ENCODE measurements at places on chromosomes 13 and 19.

GRCh38 chr19:3936506-3937442, 3.9 kb downstream of the NMRK2 start:
- DNase-seq = no peak

GRCh38 chr13:79935121-79935520, 405.8 kb downstream of the SPRY2 start:
- no peak for DNase-seq

GRCh38 chr19:52351512-52351911, 15.5 kb downstream of the ZNF610 start:
- DNase-seq = no peak

GRCh38 chr19:7652061-7652641, 15.2 kb downstream of the STXBP2 start:
- peak; percentile 55 for DNase-seq

DNA sequence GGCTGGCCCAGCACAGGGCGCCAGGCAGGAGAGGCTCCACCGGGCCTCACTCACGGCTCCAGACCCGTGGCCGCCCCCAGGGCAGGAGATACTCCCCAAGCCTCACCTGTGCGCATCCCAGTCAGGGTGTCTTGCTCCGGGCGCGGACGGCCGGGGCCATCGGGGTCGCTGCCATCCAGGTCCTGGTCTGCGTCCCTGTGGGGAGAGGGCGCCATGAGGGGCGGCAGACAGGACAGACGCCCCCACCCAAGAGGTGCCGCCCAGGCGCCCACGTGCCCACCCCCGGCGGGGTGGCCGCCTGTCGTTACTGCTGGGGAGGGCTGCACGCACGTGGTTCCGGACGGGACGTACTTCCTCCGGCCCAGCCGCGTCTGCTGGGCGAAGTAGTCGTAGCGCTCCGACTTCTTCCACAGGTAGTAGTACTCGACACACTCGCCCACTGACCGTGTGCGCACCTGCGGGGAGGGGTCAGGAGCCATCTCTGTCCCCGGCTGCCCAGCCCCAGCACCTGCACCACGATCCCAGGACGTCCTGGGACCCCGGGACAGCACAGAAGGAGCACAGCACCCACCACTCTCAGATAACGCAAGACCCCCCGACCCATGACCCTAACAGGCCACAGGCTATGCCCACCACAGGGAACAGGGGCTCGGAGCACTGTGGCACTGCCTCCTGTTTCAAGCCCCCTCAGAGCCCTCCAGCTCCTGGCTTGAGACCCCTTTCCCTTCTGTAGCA, 17.4 kb upstream of the PLPP2 start:
- DNase-seq = no peak

- DNase-seq = no peak
Measured at GRCh38 chr19:907183-907853, 5.7 kb downstream of the R3HDM4 start.

GRCh38 chr13:106052200-106052767, 483.2 kb downstream of the EFNB2 start:
- no peak for DNase-seq

DNA sequence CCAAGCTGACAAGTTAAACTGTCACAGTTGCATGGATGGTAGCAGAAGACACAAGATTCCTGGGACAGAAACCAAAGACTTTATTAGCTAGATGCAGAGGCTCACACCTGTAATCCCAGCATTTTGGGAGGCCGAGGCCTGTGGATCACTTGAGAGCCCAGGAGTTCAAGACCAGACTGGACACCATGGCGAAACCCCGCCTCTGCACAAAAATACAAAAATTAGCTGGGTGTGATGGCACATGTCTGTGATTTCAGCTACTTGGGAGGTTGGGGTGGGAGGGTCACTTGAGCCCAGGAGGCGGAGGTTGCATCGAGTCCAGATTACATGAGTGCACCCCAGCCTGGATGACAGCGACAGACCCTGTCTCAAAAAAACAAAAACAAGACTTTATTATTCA, 346.6 kb downstream of the IRS2 start:
- DNase-seq = no peak

- no peak for DNase-seq
Measured at GRCh38 chr13:111911754-111912452, 155.0 kb upstream of the SOX1 start.

GRCh38 chr19:52217576-52217975, 27.7 kb downstream of the PPP2R1A start:
- DNase-seq = no peak

GRCh38 chr13:26656919-26657318, 99.4 kb downstream of the WASF3 start:
- no peak for DNase-seq

GRCh38 chr19:53132141-53132991, at the start of gene ZNF415:
ZNF415 (minus strand) TSS chr19:53132910; CDS start chr19:53122676, 10,234 bp downstream.
- peak; percentile 21 for DNase-seq

- no peak for DNase-seq
Measured at GRCh38 chr13:49927755-49928154, 8.4 kb downstream of the SPRYD7 start.

DNA sequence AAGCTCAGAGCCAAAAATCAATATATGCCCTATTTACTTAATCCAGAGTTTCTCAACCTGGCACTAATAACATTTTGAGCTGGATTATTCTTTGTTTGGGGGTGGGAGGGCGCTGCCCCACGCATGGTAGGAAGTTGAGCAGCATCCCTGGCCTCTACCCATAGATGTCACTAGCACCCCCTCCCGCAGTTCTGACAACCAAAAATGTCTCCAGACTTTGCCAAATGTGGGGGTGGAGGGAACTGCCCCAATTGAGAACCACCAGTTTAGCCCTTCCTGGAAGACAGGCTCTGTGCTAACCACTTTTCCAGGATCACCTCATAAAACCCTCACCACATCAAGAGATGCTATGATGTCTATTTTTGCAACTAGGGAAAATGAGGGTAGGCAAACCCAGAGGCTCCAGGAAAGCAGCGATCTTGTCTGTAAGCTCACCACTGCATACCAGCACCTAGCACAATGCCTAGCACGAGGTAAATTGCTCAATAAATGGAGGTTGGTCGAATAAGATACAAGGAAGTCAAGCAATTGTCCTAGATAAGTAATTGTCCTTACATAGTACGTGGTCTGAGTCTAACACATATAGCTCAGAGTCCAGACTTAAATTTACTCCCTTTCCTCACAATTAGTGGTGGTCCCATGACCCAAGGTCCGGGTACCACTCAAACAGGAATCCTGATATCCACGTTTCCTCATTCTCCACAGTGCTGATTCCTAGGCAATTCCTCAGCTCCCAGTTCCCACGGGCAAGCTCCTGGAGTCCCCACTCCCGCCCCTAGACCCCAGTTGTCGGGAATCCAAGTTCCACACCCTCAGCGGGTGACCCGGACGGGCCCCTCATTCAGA, 892 bp downstream of the TRIR start:
- no peak for DNase-seq

DNA sequence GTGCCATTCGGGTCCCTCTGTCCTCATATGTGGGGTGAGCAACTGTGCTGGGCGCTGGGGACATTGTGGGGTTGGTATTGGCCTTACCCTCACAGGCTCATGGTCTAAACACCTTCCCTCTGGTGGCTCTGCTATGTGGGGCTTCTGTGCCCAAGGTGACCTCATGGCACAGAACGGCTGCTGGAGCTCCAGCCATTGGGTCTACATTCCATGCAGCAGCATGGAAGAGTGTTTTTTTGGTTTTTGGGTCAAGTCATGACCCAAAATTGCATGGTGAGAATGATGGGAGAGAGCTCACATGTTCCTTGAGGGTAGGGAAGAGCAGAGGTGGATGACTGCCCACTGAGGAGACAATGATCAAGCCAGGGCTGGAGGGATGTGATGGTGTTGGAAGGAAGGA, 17.2 kb downstream of the PGLS start:
- no peak for DNase-seq

- no peak for DNase-seq
Measured at GRCh38 chr13:34611671-34612070, 330.4 kb upstream of the NBEA start.

GRCh38 chr19:6797646-6798045, 25.1 kb downstream of the VAV1 start:
- no peak for DNase-seq

- DNase-seq = no peak
Measured at GRCh38 chr19:14023404-14024235, 4.3 kb upstream of the RLN3 start.

GRCh38 chr13:20702530-20702914, 977 bp upstream of the IL17D start:
- DNase-seq = no peak

- no peak for DNase-seq
Measured at GRCh38 chr19:369876-370275, 25.3 kb upstream of the MIER2 start.

DNA sequence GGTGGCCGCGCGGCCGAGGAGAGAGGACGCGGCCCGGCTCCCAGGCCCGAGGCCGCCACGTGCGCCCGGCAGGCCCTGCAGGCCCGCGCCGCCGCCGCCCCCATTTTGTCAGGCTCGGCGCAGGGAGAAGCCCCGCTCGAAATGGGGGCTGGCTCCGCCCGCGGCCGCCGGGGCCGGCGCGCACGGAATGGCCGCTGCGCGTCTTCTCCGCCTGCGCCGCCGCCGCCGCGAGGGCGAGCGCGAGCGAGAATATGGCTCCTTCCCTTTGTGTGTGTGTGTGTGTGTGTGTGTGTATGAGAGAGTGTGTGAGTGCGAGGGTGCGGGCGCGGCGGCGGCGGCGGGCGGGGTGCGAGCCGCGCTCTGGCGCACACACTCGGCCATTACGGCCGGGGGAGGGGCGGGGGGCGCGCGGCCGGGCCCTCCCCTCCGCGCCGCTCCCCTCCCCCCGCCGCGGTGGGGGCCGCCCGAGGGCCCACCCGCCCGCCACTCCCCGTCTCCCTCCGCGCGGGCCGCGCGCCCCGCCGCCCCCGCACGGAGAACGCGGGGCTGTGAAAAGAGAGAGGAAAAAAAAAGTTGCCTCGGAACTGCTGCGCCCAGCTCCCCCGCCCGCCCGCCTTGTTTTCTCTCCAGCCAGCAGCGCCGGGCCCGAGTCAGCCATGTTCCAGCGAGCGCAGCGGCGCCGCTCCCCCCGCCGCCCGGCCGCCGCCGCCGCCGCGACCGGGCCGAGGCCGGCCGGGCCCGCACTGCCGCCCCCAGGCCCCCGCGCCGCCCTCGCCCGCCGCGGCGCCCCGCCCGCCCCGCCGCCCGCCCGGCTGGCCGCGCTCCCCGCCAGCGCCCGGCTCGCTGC, 1.0 kb downstream of the HMGB1 start:
- DNase-seq = peak; percentile 24

DNA sequence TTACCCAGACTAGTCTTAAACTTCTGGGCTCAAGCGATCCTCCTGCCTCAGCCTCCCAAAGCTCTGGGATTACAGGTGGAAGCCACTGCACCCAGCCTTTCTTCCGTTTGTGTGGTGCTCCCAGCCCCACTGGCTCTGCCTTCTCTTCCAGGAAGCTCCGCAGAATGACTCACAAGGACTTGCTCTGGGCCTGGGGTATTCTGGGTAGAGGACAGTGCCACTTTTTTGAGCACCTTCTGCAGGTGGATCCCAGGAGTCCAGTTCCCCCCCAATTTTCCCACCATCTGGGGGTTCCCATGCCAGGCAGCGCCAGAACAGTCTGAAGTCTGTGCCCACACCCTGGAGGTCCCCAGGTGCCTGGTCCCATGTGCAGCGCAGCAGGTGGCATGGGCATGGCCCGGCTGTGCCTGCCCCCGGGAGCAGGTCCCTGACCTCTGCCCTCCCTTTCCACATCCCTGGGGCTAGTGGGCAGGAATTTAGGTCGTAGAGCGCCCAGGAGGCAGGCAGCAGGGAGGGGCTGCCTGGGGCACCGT, 1.6 kb downstream of the REEP6 start:
- no peak for DNase-seq

DNA sequence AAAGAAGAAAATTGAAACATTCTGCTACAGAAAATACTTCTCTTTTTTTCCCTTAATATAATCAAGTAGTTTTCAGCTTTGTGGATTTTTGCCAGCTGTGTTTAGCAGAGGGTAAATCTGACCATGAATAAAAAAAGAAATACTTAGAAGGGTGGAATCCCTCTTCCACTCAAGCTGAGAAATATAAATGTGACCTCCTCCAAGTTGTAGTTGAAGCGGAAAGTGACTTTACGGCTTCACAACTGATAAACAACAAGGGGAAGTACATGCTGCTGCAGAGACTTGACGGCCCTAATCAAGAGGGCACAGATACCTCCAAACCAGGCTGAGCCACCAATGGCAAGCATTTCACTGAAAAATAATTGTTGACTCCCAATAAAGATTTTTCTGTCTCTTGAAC, 785.0 kb downstream of the SLITRK5 start:
- no peak for DNase-seq

GRCh38 chr13:78020861-78021260, 102.2 kb upstream of the EDNRB start:
- DNase-seq = no peak

DNA sequence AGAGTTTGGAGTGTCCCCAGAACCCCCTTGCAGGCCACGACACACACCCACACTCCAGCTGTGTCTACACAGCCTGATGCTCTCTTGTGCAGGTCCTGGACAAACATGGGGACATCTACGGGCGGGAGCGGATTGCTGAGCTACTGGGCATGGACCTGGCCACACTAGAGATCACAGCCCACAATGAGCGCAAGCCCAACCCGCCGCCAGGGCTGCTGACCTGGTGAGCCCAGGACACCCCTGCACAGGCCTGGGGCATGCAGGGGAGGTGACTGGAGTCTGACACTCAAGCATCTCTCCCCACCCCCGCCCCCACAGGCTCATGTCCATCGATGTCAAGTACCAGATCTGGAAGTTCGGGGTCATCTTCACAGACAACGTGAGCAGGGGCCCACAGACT, 39.9 kb downstream of the MAP4K1 start:
- DNase-seq = no peak

DNA sequence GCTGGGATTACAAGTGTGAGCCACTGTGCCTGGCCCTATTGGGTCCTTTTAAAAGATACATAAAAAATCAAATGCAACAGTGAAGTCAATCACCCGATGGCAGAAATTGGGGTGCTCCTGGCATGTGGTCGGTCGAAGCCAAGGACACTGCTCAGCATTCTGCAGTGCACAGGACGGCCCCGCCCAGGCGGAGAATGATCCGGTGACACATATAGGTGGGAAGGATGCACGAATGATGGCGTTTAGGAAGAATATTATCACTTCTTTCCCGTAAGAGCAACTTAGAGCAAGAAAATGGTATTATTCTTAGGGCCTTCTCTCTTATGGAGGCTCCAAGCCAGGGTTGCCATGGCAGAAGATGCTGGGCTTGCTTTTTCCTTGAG, 3.2 kb upstream of the GP6 start:
- DNase-seq = no peak

DNA sequence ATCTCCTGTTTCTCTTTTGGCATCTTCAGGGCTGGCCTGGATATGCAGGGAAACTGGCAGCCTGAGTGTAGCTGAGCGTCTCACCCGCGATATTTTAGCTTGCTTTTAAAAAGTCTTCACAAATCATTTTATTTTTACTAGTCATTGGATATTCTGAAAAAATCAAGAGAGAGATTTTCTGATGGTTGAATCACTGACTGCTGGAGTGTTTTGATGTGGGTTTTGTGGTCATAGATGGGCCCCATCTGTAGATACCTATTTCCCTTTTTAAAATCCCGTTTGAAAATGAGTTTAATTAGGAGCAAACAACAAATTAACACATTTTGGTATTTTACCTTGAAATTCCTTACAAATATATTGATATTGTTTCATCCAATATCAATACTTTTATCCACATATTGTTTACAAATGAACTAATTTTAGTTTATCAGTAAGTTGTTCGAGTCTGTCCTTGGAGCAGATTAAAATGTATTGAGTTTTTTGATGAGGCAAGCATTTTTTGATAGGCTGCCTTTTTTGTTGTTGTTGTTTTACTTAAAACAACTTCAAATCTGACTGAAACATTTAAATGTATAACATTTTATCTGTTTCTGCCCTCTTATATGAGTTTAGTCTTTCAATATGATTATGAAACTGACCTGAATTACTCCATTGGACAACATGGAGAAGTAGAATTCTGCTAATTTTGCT, 21.5 kb upstream of the OXGR1 start:
- DNase-seq = no peak

GRCh38 chr19:48113190-48113917, 2.7 kb upstream of the PLA2G4C start:
- DNase-seq = no peak
